Activated CD8-positive, alpha-beta memory T cell treated with anti-CD3 and anti-CD28 coated beads for 24 hours (primary cell): ENCODE measurements at places on chromosomes 16 and 17.
A peak's percentile ranks its signal among the peaks of the same experiment; 100 is the strongest.

GRCh38 chr16:87138316-87138715 is 178.9 kb downstream of the C16orf95 start:
- no peak for DNase-seq

DNA sequence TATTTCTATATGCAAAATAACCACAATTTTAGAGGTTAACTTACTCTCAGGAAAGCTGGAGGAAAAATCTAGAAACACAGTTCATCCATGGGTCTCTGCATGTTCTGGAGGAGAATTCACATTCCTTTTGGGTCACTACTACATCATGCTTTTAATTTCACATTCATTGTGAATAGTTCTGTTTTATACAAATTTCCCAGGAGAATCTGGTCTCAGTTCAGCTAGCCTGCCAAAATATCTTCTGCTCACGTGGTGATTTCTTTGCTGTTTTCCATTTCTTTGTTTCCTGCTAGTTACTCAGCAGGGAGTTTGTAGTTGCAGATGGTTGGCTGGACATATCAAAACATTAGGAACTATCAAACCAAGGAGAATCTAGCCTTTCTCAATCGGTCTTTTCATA is at the start of gene ABCA9:
Gene ABCA9 (minus strand): TSS at position 106 of the 400 bp plus-strand sequence. CDS start 9,801 bp downstream, outside the sequence.
- no peak for DNase-seq

GRCh38 chr17:80546267-80546666 is 1.6 kb downstream of the RPTOR start:
- DNase-seq, result no peak

DNA sequence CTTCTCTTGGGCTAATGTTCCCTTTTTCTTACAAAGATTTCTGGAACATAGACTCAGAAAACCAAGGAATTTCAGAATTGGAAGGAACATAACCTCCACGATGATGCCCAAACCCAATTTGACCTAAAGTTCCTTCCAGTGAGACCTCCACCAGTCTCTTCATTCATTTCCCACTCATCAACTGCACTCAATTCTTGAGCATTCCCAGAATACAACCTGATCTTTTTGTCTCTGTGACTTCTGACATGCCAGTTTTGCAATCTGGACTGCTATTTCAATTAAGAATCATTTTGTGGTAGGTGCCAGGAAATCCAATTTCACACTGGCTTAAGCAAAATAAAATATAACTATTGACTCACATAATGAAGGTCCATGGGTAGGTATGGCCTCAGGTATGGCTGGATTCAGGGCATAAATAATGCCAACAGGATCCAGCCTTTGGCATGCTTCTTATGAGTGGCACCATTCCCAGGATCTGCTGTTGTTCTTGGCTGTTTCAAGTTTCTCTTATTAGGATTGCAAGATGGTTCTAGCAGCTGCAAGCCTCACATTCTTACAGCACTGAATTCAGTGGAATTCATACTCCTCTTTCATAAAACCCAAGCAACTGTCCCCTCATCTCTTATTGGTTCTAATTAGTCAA is 184.3 kb downstream of the HS3ST4 start:
- DNase-seq, result no peak

- peak; percentile 70 for DNase-seq
Measured at GRCh38 chr16:70685938-70686375, at the start of gene MTSS2. TSS of gene MTSS2 (minus strand) at chr16:70686053. CDS start at chr16:70685791, 262 bp downstream.

- no peak for DNase-seq
Measured at GRCh38 chr17:17165666-17166308, 40.3 kb downstream of the PLD6 start.

DNA sequence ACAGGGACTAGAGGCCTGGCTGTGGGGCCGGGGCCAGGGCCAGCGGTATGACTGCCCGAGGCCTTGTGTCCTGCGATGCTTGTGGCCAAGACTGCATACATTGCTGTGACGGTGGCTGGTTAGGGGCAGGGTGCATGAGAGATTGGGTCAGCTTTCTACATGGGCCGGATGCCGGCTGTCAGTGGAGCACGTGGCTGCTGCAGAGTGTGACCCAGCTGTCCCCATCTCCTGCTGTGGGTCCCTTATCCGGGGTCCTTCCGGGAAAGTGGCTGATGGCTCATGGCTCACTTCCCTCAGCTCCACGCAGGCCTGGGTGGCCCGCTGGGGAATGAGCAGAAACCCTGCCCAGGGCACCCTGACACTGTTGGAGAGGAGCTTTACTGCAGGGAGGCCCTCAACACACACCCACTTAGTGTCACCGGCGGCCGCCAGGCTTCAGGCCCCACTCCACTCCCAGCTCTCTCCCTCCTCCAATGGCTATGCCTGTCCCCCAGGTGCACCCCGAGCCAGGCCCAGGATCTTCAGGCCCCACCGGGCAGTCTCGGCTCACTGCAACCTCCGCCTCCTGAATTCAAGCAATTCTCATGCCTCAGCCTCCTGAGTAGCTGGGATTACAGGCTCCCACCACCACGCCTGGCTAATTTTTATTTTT is 808 bp upstream of the RGS11 start:
- no peak for DNase-seq

- DNase-seq, result no peak
Measured at GRCh38 chr17:54347495-54347894, 524.8 kb downstream of the KIF2B start.

DNA sequence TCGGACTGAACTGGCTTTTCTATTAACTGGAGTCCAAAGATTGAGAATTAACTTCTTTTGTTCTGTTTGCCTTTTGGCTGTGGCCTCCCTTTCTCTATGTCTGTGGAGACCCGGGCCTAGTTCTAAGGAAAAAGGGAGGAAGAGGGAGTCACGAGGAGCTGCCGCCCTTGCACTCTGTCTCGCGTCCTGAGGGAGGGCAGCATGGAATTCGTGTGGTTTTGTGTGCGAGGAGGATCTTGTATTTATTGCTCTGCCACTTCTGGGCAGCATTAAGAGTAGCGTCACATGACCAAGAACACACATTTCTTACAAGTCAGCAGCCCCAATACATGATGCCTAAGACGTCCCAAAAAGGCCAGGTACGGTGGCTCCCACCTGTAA is 23.6 kb downstream of the METTL22 start:
- no peak for DNase-seq

GRCh38 chr16:88276591-88276990 is 106.2 kb upstream of the ZNF469 start:
- no peak for DNase-seq

GRCh38 chr17:64418506-64419339 is 28.1 kb upstream of the PECAM1 start:
- DNase-seq, result no peak

- no peak for DNase-seq
Measured at GRCh38 chr17:77857613-77858012, 100.9 kb upstream of the TNRC6C start.

DNA sequence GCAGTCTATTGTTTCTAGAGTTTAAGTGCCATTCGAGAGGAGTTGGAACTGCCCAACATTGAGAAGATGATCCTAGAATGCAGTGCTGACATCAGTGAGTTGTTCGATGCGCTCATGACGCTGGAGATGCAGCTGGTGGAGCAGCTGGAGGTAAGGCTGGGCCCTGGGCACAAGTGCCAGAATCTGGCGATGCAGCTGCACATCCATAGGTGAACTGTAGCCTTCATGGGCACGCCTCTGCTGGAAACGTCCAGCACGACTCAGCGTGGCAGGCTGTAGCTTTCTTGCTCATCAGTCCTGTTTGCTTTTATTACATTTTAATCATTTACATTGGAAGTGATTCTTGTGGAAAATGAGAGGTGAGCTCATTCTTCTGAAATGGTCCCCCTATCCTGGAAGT is 31.7 kb downstream of the DRC3 start:
- DNase-seq, result no peak
